DMS 273 treated with DMSO at 0.1 percent for 48 hours (cell line): ENCODE measurements at places on chromosomes 3 and 15.
A peak's percentile ranks its signal among the peaks of the same experiment; 100 is the strongest.

- no peak for DNase-seq
Observed at GRCh38 chr3:138940446-138940845, 6.5 kb downstream of the FOXL2 start.

- DNase-seq = peak; percentile 62
Observed at GRCh38 chr3:156681002-156681401, 6.6 kb downstream of the TIPARP start.

- DNase-seq = no peak
Observed at GRCh38 chr15:77295446-77295845, 124.5 kb downstream of the PEAK1 start.

DNA sequence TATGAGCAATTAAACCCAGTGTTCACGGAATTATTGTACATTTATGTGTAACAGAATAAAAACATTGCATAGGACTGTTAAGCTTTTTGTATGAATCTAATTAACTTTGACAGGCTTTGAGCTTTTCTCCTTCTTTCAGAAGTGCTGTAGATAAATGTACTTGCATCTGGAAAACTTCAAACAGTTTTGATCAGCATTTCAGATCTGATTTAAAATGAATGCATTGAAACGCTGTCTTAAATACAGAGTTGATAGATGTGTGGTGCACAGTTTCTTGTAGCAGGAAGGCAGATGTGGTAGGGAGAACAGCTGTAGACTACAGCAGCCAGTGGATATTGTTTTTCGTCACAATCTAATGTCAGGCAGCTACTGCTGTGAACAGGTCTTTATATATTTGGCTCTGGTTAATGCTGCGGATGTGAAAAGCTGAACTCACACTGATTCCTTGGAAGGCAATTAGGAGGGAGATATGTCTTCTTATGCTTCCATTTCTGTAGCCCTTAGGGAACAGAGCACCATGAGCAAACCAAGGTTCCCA, 193.8 kb upstream of the GOLIM4 start:
- no peak for DNase-seq
